ENCODE measurements at places on chromosomes 1 and 21.

GRCh38 chr1:172212124-172212523 lies 208.4 kb upstream of the C1orf105 start:
- DNase-seq: no peak

DNA sequence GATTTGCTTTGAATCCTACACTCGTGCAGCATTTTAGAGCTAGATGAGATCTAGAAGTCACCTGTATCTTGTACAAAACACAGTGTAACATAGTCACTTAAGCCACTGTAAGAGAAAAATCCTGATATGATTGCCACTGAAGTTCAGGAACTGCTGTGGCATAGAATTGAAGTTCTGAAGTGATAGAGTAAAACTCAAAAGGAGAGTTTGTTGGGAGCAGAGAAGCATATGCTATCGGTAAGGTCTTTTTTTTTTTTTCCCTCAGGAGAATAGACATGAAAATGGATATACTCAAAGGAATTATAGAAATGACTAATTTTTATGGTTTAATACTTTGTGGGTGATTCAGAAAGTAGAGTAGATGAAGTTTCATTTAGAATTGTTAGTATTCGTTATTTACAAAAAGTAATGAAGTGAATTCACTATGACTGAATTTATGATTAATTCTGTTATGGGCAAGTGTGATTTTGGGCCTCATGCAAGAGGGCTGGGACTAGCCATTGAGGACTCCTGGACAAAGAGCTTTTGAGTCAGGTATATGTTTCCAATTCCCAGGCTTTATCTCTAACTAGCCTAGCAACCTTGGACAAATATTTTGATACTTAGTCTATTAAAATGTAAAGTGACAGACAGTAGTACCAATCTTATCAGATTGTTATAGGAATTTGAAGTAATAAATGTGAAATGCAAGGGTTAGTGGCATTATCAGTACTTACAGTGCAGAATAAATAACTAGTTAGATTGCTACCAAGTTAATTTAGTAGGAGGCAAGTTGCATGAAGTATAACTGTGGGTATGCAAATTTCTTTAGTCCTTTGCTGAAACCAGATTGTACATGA lies 3.1 kb downstream of the KCTD3 start:
- DNase-seq: no peak

DNA sequence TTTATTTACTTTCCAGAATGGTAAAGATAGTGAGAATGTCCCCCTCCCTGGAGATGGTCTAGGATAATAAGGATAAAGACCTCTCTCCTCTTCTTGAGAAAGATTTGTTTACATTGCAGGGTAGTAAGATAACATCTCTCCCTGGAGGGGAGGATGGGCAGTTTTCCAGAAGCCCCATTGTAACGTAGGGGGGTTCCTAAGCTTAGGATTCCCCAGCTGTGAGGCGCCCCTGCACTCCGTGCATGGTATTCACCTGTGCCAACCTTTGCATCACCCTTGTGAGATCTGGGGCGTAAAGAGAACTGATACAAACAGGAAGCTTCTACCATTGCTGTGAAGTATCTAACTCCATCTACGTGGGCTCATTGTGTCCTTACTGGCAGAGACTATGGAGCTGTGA lies 148.7 kb upstream of the DNAH14 start:
- DNase-seq: no peak

DNA sequence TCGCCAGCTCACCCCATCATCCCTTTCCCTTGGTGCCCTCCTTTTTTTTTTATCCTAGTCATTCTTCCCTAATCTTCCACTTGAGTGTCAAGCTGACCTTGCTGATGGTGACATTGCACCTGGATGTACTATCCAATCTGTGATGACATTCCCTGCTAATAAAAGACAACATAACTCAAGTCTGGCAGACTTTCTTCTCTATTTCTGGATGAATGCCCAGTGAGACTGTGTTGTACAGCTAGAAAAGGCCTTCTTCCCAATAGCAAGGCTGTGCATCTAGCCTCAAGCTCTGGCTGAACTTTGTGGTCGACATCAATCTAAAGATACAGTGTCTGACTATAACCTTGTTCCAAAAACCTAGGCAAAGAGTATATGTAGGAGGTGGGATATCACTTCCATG lies 6.4 kb downstream of the IL24 start:
- DNase-seq: no peak

GRCh38 chr1:115492019-115492595 lies 149.7 kb upstream of the VANGL1 start:
- no peak for DNase-seq

GRCh38 chr1:117928881-117929342 lies 509 bp downstream of the GDAP2 start:
- DNase-seq: peak; percentile 18

DNA sequence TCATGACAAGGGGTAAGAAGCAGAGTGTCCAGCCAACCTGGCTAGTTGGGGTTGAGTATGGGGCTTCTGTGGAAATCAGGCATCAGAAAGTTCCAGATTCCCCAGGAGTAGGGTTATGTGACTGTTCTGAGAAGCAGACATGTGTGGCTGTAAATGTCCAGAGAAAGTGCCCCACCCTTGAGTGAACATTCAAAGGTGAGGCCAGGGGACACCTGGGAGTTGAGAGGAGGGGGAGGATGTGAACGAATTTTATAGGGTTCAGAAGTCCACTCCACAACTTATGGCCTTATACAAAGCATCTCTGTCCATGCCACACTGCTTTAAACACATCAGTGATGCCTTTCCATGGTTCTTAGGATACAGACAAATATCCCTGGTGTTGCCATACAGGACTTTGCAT lies 133.3 kb downstream of the IGSF21 start:
- DNase-seq: no peak

DNA sequence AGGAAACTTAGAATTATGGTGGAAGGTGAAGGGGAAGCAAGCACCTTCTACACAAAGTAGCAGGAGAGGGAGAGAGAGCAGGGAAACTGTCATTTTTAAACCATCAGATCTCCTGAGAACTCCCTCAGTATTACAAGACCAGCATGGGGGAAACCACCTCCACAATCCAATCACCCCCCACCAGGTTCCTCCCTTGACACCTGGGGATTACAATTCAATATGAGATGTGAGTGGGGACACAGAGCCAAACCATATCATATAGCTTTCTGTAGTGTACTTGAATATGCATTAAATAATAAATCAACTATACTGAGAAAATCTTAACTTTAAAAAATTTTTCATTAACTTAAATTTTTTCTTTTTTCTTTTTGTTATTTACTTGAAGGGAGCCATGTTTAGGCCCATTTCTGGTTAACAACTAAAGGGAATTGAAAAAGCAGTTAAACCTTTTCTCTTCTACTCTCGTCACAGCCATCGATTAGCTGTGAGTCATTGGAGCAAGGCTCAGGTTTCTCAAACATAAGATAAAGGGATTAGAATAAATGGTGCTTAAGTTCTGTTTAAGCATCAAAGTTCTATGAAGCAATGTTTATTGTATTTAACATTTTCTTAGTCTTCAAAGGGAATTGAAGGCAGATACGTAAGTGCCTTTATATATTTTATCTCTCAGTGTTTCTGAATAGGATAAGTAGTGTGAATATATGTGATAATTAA lies 72.2 kb upstream of the DPT start:
- DNase-seq: no peak

- DNase-seq: no peak
Measured at GRCh38 chr1:36912365-36912865, 121.9 kb downstream of the GRIK3 start.

GRCh38 chr21:42234041-42234440 lies 15.1 kb downstream of the ABCG1 start:
- DNase-seq: no peak

- no peak for DNase-seq
Measured at GRCh38 chr1:1678581-1679380, 13.8 kb downstream of the SLC35E2B start.

DNA sequence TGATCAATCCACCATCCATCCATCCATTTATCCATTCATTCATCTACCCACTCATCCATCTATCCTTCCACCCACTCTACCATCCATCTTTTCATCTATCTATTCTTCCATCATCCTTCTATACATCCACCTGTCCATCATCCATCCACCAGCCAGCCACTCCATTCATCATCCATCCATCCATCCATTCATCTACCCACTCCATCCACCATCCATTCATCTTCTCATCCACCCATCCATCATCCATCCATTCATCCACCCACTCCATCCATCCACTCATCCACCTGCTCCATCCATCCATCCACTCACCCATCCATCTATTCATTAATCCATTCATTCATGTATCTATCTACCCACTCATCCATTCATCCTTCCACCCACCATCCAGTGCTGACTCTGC lies 127.9 kb upstream of the TMPRSS2 start:
- no peak for DNase-seq

All from activated naive CD4-positive, alpha-beta T cell (primary cell).